ENCODE measurements at places on chromosomes 5 and 9. TPM values are rescaled to one million over a fixed set of nuclear protein-coding genes. Genes with fewer than 3 reads are reported as not detected.
A peak's percentile ranks its signal among the peaks of the same experiment; 100 is the strongest.

Gene LCN9
- total RNA-seq = not detected

Gene EGR1
- total RNA-seq = 12.8 TPM

Gene EFNA5
- not detected for total RNA-seq

Gene INPP5E
- total RNA-seq = 23.8 TPM

Gene SLC34A1
- total RNA-seq = 0.20 TPM

Gene JADE2
- total RNA-seq = 99.0 TPM

Gene BTNL8
- total RNA-seq = not detected

Gene MSX2
- total RNA-seq = not detected

GRCh38 chr5:110956913-110957813, 114.3 kb upstream of the TSLP start:
- H3K27ac ChIP-seq = no peak overlapping the region
- no peak for DNase-seq
- H3K4me3 ChIP-seq = no peak overlapping the region
- no peaks in the 10 kb centered on the region for H3K36me3 ChIP-seq

GRCh38 chr5:67591491-67591890, 394.9 kb upstream of the CD180 start:
- DNase-seq = no peak
- H3K4me1 ChIP-seq = no peaks in the 10 kb centered on the region
- H3K27me3 ChIP-seq = no peaks in the 10 kb centered on the region

GRCh38 chr5:168443533-168443932, 42.7 kb upstream of the RARS1 start:
- H3K27ac ChIP-seq = no peak overlapping the region
- no peaks in the 10 kb centered on the region for H3K36me3 ChIP-seq
- H3K4me3 ChIP-seq = no peak overlapping the region
- DNase-seq = no peak
- H3K27me3 ChIP-seq = no peaks in the 10 kb centered on the region

DNA sequence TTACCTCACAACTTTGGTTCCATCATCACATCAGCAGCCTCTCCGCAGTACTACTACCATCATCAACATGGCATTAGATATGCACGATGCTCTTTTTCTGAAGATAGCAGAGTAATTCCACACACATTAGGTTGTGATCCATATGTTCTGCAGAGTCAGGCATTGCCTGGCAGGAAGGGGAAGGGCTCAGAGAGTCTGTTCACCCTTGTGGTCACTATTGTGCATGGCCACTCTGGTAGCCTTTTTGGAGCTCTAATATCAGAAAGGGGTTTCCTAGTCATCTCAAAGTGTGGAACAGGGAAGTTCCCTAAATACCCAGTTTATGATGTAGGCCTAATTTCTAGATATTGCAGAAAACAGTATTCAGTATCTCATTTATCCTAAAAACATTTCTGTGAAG, 373.6 kb downstream of the BNC2 start:
- no peak overlapping the region for H3K4me3 ChIP-seq
- H3K27ac ChIP-seq = no peak overlapping the region
- H3K4me1 ChIP-seq = no peaks in the 10 kb centered on the region
- DNase-seq = no peak

DNA sequence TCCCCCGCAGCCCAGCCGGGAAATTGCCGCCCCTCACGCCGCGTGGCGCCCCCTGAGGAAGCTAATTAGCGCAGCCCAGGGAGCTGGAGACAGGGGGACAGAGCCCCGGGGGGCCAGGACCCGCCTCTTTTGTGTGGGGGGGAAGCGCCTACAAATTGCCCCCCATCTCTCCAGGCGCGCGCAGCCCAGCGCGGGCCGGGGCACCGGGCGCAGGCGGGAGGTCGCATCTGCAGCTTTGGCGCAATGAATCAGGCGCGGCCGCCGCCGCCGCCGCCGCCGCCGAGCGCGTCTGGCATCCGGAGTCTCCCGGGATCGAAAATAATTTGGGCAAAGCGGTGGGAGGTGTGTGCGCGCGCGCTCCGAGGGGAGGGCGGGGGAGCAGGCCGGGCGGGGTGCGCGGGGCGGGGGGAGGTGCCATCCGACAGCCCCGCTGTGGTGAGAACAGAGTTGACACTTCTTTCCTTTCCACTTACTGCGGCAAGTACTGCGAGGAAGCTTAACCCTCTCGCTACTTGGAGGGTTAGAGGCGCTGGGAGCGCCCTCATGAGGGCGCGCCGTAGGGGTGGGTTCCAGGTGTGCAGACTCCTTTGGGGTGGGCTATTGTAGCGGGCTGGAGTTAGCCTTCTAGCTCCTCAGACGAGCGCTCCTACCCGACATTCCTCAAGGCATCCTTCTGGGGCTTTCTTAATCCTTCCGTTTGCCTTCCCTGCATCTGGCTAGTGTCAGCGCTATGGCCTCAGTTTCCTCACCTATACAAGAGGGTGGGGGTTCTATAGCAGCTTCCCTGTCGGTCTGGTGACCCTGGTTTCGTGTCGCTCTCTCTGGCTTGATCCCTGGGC, 63.1 kb downstream of the CXXC5 start:
- H3K27ac ChIP-seq = peak overlapping the region; percentile 63
- H3K27me3 ChIP-seq = no peaks in the 10 kb centered on the region
- H3K4me3 ChIP-seq = peak overlapping the region; percentile 58
- peaks cover 14% of the 10 kb centered on the region for H3K4me1 ChIP-seq
- peak; percentile 37 for DNase-seq

DNA sequence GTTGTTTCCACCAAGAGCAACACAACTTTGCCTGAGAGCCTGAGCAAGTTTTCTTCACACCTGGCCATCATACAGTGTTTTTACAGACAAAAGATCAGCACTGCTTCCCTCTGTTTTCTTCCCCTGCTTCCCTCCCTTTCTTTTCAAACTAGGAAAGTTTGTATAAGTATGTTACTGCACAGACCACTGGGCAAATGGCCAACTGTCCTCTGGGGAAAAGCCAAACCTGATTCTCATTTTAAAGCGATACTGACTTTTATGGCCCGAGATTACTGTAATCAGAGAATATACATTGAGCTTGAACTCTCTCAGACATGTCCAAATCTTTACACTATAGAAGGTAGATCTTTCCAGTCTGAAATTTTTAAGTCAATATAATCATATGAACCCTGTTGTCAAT, 415.0 kb downstream of the NFIB start:
- H3K4me3 ChIP-seq = no peak overlapping the region
- no peaks in the 10 kb centered on the region for H3K27me3 ChIP-seq
- no peaks in the 10 kb centered on the region for H3K36me3 ChIP-seq
- DNase-seq = no peak
- no peak overlapping the region for H3K27ac ChIP-seq
- no peaks in the 10 kb centered on the region for H3K4me1 ChIP-seq

GRCh38 chr9:21028466-21028865, 3.0 kb downstream of the HACD4 start:
- DNase-seq = no peak
- H3K27me3 ChIP-seq = no peaks in the 10 kb centered on the region
- peaks cover 16% of the 10 kb centered on the region for H3K4me1 ChIP-seq
- H3K36me3 ChIP-seq = peaks cover 12% of the 10 kb centered on the region

DNA sequence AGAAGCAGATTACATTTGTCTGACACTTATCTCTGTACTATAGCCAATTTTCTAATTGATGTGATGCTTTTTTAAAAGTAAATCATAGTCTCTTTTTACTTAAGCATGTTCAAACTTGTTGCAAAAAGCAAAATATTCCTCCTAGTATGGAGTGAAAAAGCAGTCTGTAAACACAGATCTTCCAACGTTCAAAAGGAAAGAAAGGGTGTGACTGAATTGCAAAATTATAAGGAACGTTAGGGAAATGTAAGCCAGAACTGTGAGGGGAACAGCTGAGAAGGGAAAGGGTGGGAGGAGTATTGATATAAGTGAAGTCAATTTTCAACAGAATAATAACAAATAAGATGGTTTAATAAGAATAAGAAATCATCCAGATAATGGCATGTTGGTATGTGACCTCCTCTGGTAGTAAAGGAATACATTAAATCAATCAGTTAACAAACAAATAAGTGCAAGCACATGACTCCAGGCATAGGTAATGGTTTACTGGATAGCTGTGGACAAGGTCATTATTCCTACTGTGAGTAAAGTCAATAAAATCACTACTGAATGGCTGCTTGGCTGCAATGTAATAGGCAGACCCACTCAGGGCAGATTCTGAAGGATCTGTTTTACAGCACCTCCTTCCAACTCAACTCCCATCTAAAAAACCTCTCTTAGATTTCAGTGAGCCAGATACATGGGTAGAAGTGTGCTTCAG, 239.1 kb upstream of the NMUR2 start:
- no peaks in the 10 kb centered on the region for H3K4me1 ChIP-seq
- H3K36me3 ChIP-seq = no peaks in the 10 kb centered on the region
- no peak for DNase-seq
- H3K4me3 ChIP-seq = no peak overlapping the region
- H3K27me3 ChIP-seq = no peaks in the 10 kb centered on the region

GRCh38 chr9:109416135-109416706, 81.9 kb downstream of the PTPN3 start:
- no peaks in the 10 kb centered on the region for H3K36me3 ChIP-seq
- no peak for DNase-seq
- no peak overlapping the region for H3K4me3 ChIP-seq
- H3K27me3 ChIP-seq = no peaks in the 10 kb centered on the region
- H3K4me1 ChIP-seq = no peaks in the 10 kb centered on the region

DNA sequence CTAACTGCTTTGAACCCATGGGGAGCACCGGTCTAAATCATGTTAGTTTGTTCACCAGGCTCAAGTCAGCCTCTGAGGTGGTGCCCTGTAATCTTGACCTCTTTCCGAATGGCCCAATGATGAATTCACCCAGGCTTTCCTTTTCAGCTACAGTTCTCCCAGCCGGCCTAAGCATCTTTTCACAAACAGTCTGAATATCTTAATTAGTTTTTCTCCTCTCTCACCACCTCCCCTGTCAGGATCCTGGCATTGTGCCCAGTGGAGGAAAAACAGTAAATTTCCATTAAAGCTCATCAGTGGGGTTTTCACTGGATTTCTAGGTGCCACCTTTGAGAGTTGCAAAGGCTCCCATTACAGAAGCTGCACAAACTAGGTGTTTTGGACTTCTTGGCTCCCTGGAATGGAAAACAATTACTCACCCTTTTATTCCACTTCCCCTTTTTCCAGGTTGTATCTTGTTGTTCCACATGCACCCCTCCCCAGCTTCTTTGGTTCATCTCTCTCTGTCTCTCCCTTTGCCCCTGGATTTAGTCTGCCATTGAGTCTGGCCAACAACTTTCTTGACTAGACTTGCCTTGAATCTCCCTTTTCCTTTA, 69.4 kb upstream of the ADAMTSL1 start:
- no peaks in the 10 kb centered on the region for H3K27me3 ChIP-seq
- H3K4me1 ChIP-seq = no peaks in the 10 kb centered on the region
- H3K27ac ChIP-seq = no peak overlapping the region
- H3K4me3 ChIP-seq = no peak overlapping the region
- H3K36me3 ChIP-seq = no peaks in the 10 kb centered on the region
- no peak for DNase-seq

DNA sequence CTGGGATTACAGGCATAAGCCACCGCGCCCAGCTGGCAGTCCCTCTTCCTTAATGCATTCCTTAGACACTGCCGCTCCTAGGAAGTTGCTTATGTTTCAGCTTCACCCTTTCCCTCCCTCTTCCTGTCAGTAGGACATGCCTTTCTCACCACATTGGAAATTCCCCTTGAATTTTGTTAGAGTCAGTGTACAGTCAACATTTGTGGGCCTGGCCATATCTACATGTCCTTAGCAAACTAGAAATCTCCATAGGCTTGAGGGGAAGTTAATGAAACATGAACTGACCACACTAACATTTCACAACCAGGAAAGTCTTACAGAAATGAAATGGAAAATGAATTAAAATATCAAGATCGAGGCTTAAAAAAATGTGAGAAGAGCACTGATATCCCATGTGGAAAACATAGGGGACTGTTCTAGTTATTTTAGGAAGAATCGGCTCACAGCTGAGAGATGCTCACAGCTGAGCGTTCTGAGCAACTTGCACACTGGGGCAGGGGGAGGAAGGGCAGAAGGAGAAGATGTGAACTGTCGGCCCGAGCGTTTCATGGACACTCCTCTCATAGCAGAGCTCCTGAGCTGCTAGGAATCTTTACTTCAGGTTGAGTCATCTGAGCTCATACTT, 21.1 kb upstream of the LVRN start:
- no peak for DNase-seq
- H3K27ac ChIP-seq = no peak overlapping the region
- no peaks in the 10 kb centered on the region for H3K4me1 ChIP-seq
- no peak overlapping the region for H3K4me3 ChIP-seq
- no peaks in the 10 kb centered on the region for H3K27me3 ChIP-seq

- no peak overlapping the region for H3K4me3 ChIP-seq
- no peak overlapping the region for H3K27ac ChIP-seq
- H3K36me3 ChIP-seq = no peaks in the 10 kb centered on the region
- H3K4me1 ChIP-seq = no peaks in the 10 kb centered on the region
- no peak for DNase-seq
Observed at GRCh38 chr5:150066901-150067396, 19.4 kb downstream of the CSF1R start.

Measured in naive thymus-derived CD4-positive, alpha-beta T cell (primary cell).